Activated CD4-positive, alpha-beta memory T cell treated with anti-CD3 and anti-CD28 coated beads for 36 hours (primary cell): ENCODE measurements at places on chromosomes 5 and 9. TPM values are rescaled to one million over a fixed set of nuclear protein-coding genes. Genes with fewer than 3 reads are reported as not detected.

DNA sequence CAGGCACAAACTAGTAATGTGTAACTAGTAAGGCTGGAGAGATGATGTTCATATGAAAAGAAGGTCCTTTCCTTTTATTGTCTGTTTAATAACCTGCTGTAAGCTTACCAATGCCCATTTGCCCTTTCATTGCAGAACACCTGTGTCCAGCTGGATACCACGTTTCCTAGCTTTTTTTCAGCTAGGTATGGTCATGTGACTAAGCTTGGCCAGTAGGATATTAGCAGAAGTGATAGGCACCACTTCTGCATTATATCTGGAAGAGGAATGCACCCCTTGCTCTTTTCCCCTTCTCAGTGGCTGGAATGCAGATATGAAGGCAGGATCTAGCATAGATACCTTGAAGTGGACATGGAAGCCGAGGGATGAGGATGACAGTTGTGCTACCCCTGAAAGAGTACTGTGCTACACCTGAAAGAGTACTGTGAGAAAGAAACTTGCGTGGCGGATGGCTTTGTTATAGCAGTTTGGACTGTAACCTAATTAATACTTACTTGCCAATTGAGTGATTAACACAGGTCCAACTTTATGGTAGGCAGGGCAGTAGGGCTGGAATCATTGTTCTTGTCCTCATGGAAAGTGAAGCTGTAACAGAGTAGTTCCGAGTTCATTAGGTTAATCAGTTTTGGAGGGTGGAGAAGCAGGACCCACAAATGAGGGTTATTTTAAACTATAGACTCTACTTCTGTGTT is 6.8 kb downstream of the SMIM32 start:
- no peak for DNase-seq

DNA sequence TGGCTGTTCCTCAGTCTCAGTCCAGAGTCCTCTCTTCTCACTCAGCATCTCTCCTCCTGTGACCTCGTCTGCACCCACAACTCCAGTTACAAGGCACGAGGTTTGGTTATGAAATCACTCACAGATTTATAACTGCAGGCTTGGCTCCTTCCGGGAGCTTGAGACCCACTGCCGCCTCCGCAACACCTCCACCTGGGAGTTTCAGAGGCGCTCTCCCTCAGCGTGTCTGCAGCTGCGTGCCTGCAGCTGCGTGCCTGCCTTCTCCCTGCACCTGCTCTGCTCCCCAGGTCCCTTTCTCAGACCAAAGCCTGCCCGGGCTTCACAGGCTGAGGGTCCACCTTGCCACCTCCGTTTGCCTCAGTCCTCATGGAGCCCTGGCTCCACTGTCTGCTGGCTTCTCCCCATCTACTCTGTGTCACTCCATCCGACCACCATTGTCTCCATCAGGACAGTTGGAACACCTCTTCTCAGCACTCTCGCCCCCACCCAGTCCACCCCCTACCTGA is 51.5 kb downstream of the HRH2 start:
- DNase-seq = peak; percentile 25

DNA sequence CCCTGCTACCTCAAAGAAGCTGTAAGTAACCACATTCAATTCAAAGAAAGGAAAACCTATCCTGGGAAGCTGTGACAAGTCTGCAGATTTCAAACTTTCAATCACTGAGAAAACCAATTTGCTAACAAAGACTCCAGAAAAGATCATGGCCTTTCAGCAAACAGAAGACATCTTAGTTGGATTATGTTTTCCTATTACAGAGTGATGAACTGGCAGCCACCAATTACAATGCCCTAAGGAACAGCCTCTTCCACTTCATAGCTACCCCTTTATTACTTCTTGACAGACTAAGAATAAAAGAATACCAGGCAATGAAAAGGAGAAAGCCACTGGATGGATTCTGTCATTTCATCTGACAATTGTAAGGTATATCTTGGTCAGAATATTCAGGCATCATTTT is 128.2 kb upstream of the RASEF start:
- DNase-seq = no peak

DNA sequence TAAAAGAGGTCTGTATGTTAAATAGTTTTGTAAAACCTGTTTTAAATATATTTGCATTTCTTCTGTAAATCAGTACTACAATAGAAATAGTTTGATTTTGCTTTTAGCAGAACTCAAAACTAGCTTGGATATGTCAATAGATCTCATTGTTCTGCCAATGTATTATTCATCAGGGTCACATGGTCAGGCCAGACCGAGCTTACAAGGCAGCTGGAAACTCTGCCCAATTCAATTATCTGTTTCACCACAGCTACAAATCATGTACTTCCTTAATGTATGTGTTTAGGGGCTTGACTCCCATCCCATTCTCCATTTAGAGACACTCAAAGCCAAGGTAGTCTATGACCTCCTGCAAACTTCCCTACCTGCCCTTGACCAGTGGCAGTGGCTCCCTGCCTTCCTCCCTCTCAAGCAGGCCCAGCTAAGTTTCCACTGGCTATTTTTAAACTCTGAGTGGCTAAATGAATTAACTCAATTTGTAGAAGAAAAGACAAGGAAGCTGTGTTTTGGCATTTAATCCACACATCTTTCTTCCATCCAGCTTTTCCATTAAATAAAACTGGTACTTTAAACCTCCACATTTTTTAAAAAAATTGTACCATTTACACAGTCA is 46.4 kb upstream of the SELENOP start:
- no peak for DNase-seq

DNA sequence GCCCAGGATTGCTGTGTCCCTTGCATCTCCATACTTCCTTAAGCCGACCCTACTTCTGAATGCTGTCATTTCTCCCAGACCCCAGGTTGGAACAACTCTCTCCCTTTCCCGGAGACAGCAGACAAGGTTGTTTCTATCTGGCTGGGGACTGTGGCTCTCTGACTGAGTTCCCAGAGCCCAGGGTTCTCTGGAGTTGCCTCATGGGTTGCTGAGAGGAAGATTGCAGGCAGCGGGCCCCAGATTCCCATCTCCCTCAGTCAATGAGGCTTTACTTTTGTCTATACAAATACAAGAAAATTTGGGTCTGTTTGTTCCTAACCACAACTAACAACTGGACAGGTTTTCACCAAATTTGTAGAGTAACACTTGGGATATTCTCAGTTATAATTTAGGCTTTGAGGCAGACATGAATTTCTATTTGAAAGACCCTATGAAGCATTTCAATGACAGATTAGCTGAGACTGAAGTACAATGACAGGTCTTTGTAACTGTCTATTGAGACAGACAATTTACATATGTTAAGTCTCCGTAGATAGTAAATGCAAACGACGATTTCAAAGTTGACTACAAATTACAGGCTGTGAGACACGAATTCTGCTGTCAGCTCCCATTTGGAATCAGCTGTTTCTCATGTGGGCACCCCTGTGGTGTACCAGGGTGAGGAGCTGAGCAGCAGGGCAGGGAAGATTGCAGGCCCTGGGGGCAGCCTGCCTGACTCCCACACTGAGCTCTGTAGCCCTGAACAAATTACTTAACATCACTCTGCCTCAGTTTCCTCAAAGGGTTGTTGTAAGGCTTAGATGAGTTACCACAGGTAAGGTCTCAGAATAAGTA is 107.5 kb downstream of the ATP10B start:
- no peak for DNase-seq

GRCh38 chr5:73564675-73565074 is 764 bp downstream of the ANKRA2 start:
- DNase-seq = peak; percentile 40

- DNase-seq = no peak
Observed at GRCh38 chr9:129321286-129322021, 143.4 kb upstream of the IER5L start.

GRCh38 chr5:140108093-140109017 is 5.6 kb upstream of the PURA start:
- peak; percentile 43 for DNase-seq

DNA sequence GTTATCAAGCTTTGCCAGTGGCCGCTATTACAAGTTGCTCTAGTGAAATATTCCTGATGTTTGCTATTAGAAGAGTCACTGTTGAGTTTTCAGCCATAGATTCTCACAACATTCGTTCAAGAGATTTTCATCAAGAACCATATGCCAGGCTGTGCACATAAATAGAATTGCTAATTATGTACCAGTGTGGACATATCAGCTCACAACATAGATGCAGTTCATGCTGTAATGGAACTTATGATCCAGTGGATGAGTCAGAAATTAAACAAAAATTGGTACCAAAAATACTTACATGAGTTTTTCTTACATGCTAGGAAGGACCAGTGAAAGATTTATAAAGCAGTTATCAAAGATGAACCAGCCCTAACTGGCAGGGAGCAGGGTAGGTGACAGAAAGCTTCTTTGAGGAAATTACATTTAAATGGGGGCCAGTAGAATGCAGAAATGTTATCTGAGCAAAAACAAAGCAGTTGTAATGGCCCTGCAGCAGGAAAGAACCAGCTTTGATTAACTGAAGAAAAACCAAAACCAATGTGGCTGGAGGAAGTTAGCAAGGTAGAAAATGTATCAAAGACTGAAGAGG is 404.2 kb downstream of the DNAH5 start:
- no peak for DNase-seq

GRCh38 chr9:75378036-75378435 is 289.7 kb downstream of the OSTF1 start:
- DNase-seq = no peak

GRCh38 chr5:21910731-21911130 is 942.4 kb downstream of the CDH12 start:
- no peak for DNase-seq

GRCh38 chr5:14006823-14007520 is 62.5 kb upstream of the DNAH5 start:
- DNase-seq = no peak

DNA sequence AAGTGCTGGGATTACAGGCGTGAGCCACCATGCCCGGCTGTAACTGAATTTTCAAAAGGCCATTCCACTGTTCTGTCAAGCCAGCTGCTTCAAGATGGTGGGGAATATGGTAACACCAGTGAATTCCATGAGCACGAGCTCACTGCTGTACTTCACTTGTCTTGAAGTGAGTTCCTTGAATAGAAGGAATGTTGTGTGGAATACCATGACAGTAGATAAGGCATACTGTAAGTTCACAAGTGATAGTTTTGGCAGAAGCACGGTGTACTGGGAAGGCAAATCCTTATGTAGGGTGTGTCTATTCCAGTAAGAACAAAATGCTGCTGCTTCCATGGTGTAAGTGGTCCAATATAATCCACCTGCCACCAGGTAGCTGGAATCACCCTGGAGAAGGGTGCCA is 6.6 kb upstream of the PRXL2C start:
- no peak for DNase-seq

DNA sequence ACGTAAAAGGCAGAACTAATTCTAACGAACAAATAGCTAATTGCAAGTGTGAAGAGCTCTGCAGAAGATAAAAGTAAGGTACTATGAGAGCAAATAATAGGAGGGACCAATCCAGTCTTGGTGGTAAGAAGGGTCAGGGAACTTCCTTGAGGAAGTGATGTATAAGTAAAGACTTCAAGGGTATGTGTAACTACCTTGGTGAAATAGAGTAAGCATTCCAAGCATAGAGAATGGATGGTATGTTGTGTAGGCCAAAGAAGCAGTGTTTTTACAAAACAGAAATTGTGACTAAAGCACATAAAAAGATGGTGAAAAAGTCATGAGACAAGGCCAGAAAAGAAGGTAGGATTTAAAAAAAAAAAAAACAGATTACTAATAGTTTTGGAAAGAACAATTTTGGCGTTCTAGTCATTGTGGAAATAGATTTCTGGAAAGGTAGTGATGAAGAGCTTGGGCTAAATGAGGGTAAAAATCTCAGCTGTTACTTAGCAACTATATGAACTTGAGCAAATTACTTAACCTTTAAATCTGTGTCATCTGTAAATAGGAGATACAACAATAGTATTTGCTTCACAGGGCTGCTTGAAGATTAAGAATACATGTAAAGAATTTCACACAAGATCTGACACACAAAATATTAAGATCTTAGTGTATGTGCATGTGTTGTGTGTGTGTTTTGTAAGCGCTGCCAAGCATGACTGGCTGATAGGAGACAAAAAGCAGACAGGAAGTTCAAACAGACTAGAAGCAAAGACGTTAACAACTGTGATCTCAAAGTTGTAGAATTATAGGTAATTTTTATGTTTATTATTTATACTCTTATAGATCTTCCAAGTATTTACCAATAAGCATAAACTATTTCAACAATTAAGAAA is 73.5 kb downstream of the NR6A1 start:
- DNase-seq = no peak

- no peak for DNase-seq
Observed at GRCh38 chr5:139758510-139759075, 37.0 kb upstream of the PSD2 start.

GRCh38 chr5:75524071-75524470 is 12.4 kb downstream of the POLK start:
- DNase-seq = peak; percentile 37

GRCh38 chr9:89494199-89494598 is 3.7 kb downstream of the SEMA4D start:
- DNase-seq = peak; percentile 34

DNA sequence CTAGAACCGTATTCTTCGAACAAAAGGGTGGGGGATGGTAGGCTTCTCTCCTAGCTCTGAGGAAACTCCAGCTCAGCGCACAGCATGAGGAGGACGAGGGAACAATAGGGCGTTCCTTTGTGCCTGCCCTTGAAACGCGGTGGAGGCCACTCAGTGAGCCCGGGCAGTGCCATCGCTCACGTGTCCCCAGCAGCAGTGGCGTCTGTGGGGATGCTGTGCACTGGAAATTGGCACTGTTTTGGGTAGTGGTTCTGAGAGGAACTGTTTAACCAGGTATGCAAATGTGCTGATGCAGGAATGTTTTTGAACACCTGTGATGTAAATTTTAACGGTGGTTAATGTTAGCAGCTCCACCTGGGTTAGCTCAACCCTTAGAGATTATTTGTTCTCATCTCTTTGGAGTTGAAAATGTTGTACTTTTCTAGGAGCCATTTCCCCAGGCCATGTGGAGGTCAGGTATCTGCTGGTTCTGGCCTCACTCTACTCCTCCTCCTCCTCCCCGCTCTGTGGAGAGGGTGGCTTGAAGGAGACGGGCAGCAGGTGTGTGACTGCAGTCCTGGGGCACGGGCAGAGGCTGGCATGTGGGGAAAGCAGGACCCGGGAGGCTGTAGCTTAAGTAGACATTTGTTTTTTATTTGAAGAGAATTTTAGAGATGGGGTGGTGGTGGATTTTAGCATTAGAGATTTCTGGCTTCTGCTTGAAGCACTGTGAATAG is 48.3 kb downstream of the EHMT1 start:
- no peak for DNase-seq

- no peak for DNase-seq
Observed at GRCh38 chr5:51347704-51348103, 35.5 kb upstream of the ISL1 start.

DNA sequence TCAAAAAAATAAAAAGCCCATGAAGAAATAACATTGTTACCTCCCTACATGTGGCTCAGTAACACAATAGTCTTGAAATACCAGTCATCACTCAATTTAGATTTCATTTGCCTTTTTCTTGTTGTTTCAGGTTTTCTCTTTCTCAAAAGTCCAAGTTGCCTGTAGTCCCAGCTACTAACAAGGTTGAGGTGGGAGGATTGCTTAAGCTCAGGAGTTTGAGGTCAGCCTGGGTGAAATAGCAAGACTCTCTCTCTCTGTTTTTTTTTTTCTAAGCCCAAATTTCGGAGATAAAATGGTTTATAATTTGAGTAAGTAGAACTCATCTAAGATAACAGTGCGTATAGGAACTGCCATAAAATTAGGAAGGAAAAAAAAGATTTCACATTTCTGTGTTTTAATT is 17.5 kb upstream of the NDUFS4 start:
- DNase-seq = no peak

The CYLC2 gene
- total RNA-seq = not detected

The NFIB gene
- not detected for total RNA-seq

The PCDHB15 gene
- not detected for total RNA-seq

The MAMDC2 gene
- not detected for total RNA-seq

The C5orf63 gene
- 9.4 TPM for total RNA-seq

The MYOZ3 gene
- total RNA-seq = 0.07 TPM

The SPATA31E1 gene
- total RNA-seq = not detected

The IQGAP2 gene
- 92.7 TPM for total RNA-seq

The SAXO1 gene
- 0.31 TPM for total RNA-seq

The BSPRY gene
- total RNA-seq = 7.6 TPM
